ENCODE measurements at places on chromosomes 16 and 17.

GRCh38 chr17:32299580-32300164 lies 34.0 kb downstream of the RHBDL3 start:
- no peak for DNase-seq

GRCh38 chr17:46943501-46944393 lies 20.8 kb downstream of the GOSR2 start:
- DNase-seq = no peak

DNA sequence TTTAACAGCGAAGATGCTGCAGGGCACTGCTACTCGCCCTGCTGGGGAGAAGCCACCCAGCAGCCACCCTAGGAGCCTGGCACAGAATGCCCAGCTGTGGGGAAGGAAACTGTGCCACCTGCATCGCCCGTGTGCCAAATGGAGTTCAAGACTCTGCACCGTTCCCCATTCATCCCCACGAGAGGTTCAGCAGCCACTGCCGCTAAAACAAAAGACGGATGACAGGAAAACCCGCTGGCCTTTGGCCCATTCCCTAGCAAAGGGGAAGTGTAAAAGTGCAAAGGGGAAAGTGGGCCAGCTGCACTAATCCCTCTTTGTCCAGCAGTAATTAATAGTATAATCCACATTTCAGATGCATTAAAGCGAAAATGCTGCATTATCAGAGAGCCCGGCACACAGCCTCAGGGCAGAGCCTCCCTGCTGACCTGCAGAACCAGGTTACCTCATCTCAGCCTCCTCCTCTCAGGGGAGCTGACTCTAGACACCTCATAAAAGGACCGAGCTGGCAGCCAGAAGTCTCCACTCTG lies 37.7 kb downstream of the ZFHX3 start:
- no peak for DNase-seq

DNA sequence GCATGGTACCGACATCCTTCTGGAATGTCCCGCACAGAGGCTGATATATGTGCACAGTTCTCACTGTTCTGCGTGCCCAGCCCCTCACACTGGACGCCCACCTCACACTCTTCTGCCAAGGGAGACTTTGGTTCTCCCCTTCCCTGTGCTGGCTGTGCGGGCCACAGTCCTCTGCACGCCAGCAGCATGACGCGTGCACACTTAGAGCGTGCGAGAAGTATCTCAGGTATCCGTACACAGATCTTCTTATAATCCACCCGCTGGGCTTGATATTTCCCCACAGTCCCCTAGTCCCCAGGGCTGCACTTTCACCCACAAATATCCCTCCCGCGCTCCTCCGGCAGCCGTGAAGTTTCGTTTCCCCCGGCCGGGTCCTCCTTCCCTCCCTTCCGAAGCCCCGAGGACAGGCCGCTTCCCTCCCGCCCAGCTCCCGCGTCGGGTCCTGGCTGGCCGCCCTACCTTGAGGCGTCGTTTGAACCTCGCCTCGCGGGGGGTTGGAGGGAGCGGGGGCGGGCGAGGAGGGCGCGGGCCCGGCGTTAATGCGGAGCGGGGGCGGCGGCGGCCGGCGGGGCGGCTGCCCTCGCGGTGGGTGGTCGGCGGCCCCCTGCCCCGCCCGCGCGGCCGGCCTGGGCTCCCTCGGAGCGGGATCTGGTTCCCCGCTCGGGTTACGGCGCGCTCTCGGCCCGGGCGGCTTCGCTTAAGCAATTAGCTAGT lies 5.0 kb upstream of the FOXF1 start:
- DNase-seq = no peak

DNA sequence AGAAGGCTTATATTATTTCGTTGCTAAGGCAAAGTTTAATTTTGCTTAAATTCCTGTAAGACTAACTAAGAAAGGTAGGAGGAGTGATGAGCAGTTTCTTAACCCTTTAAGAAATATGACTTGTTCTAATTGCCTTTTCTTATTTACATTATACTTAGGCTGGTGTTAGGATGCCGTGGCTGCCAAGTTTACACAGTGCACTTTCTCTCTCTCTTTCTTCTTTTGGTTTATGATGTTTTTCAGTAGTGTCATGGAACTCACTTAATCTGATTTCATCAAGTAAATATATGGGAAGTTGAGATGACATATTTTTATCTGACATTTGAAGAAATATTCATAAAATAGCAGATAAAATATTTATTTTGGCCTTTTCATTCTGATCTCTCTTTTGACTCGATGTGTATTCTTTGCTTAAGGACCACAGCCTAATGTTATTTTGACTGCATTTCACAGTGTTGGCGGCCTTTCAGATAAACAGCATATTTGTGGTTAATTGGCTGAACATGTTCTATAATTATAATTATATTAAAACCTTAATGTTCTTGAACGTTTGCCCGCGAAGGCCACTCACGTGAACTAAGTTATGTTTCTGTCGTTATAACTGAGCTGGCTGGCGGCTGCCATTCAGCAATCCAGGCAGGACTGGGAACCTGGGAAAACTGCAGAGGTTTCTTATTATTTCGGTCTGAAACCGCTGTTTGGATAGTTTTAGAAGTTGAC lies 191.6 kb downstream of the WWOX start:
- peak; percentile 50 for DNase-seq

GRCh38 chr17:8965394-8966168 lies at the start of gene PIK3R5:
PIK3R5 (minus strand) TSS chr17:8965707; CDS start chr17:8911494, 54,213 bp downstream.
- no peak for DNase-seq

DNA sequence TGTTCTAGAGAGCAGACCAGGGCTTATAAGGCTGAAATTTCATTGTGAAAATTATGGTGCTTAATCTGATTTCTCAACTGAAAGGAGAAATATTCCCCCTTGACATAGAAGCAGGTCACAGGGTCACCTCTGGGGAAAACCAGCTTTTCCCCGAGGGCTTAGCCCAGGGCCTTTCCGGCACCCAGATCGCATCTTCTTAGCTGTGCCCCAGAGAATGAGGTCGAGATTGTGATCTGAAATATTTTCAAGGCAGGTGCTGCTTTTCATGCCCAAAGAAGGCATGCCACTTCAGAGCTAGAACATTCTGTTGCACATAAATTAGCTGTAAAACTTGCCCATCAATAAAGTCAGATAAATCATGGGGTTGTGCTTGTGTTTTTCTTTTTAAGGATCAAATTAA lies 25.4 kb upstream of the ARHGAP17 start:
- no peak for DNase-seq

GRCh38 chr17:50219939-50220465 lies 18.6 kb upstream of the COL1A1 start:
- no peak for DNase-seq

GRCh38 chr16:69431948-69432468 lies 7.6 kb downstream of the CYB5B start:
- no peak for DNase-seq

DNA sequence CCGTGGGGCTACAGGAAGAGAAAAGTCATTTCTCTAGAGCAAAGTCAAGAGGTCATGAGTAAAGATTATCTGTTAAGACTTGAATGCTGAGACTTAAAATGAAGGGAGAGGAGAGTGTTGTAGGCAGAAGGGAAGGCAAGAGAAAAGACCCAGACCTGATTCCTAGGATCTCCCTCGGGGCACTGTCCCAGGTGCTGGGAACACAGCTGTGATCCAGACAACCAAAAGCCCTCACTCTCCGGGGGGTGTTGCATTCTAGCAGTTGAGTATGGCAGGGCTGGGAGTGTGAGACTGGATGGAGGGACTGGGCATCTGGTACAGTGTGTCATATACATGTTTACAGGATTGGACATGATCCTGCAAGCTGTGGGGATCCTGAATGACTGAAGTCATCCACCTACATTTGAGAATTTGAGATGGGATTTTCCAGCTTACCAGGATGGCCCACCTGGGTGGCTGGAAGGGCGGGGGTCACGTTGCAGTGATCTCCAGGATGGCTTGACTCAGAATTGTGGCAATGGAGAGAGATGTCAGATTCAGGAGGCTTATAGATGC lies 29.1 kb downstream of the ARSG start:
- no peak for DNase-seq

- peak; percentile 86 for DNase-seq
These were observed 2339.5 kb downstream of the TP53TG3F start for GRCh38 chr16:35798885-35799426.
